Activated T-cell treated with anti-CD3 and anti-CD28 coated beads for 1 hour (primary cell): ENCODE measurements at places on chromosomes 4 and X.

GRCh38 chr4:70842761-70843435, 3.2 kb upstream of the GRSF1 start:
- DNase-seq, result no peak

GRCh38 chr4:172497321-172497720, 671.3 kb upstream of the GALNT7 start:
- DNase-seq, result no peak

- DNase-seq, result no peak
Measured at GRCh38 chr4:15434091-15434490, 6.3 kb downstream of the C1QTNF7 start.

- no peak for DNase-seq
Measured at GRCh38 chr4:19982556-19982955, 269.1 kb upstream of the SLIT2 start.

GRCh38 chr4:86892636-86892960, 376 bp upstream of the C4orf36 start:
- no peak for DNase-seq

- no peak for DNase-seq
Measured at GRCh38 chr4:818106-818921, 7.6 kb downstream of the CPLX1 start.

- DNase-seq, result no peak
Measured at GRCh38 chrX:136028383-136028984, 43.2 kb downstream of the SLC9A6 start.

DNA sequence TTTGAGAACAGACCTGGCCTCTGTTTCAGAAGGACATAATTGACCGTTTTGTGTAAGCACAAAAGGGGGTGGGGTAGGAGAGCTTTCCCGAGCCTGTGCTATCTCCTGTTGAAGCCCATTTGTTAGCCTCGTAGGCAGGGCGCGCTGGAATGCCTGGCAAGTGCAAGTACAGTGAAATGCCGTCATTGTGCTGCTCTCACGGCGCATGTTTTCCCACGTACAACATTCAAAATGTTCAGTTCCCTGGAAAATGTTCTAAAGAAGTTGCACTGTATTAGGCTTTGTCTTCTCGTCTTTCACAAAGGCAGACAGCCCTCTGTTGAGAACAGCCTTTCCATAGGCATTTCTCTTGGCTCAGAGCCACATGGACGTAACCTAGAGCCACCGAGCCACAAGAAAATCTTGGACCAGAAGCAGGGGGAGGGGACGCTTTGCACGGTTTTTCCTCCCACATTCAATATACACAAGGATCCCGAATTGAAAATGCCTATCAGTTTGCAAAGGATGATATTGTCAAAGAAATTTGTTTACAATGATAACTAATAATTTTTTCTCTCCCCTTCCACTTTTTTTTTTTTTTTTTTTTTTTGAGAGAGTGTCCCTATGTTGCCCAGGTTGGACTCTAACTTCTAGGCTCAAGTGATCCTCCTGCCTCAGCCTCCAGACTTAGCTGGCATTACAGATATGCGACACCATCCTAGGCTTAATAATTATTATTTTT, 54.6 kb upstream of the RAPGEF2 start:
- DNase-seq, result no peak

DNA sequence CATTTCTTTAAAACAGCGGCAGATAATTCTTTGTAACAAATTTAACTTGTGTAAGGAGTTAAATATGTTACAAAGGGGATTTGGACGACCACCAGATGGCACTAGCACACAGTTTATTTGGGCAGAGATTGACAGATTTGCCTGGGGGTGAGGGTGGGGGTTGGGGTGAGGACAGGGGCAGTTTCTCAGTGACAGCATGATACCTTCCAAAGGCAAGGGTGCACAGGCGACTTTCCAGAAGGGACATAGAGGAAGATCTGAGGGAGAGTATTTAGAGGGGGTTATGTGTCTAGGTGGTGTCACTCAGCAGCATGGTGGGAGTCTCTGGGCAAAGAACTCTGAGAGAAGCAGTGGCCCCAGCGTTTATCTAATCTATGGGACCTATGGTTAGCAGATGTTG, 9.6 kb upstream of the TMA16 start:
- peak; percentile 43 for DNase-seq
